ENCODE measurements at places on chromosomes 16 and 17.

- DNase-seq: no peak
These were observed 16.4 kb downstream of the CDH5 start for GRCh38 chr16:66382966-66383299.

DNA sequence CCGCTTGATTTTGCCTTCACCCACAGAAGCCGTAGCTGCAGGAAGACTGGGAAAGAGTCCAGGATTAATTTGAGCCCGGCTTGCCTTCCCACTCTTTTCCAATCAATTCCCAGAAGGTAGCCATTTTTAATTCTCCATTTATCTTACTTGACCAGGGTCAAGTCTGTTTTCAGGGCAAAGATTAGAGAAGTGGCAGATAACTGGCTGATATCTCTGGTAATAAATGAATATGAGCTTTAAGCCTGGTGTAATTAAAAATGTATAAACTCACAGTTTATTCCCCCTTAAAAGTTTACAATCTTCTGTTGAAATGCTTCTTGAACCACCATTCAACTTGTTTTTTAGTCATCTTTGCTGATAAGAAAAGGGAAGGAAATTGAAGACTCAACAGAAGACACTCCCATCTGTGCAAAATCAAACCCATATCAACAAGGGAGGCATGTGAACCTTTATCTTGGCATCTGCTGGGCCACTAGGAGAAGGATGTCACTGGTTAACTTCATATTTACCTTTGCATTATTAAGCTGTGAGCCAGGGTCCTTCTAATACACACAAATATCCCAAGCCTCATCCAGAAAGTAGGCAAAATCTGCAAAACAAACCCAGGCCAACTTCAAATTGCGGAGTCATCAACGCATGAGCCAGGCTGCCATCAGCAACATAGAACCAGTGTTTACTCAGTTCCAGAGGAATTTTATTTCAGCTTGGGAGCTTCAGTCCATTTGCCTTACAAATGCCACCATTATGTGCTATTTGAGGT, 314.6 kb upstream of the MAF start:
- DNase-seq: no peak

DNA sequence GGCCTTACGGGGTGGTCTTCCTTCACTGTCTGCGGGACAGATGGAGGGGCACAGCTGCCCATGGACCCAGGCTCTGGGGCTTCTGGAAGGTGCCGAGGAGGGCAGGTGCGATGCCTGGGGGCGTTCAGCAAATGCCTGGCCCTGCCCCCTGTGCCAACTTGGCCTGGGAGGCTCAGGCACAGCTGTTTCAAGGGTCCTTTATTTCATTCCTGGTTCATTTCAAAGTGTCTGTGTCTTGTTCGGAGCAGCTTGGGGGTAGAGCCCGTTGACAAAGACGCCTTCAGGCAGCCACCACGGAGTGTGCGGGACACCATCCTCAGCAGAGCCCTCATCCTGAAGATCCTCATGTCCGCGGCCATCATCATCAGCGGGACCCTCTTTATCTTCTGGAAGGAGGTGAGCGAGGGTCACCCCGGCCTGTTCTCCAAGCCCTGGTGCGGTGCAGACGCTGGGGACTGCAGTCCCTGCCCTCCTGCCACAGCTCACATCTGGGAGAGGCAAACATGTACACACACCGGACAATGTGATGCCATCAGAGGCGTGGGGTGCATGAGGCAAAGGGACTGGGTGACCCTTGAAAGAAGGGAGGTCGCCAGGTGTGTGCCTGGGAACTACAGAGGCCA, 43.9 kb downstream of the MEAK7 start:
- no peak for DNase-seq

GRCh38 chr17:62690168-62690897, 62.9 kb downstream of the MRC2 start:
- DNase-seq: no peak

DNA sequence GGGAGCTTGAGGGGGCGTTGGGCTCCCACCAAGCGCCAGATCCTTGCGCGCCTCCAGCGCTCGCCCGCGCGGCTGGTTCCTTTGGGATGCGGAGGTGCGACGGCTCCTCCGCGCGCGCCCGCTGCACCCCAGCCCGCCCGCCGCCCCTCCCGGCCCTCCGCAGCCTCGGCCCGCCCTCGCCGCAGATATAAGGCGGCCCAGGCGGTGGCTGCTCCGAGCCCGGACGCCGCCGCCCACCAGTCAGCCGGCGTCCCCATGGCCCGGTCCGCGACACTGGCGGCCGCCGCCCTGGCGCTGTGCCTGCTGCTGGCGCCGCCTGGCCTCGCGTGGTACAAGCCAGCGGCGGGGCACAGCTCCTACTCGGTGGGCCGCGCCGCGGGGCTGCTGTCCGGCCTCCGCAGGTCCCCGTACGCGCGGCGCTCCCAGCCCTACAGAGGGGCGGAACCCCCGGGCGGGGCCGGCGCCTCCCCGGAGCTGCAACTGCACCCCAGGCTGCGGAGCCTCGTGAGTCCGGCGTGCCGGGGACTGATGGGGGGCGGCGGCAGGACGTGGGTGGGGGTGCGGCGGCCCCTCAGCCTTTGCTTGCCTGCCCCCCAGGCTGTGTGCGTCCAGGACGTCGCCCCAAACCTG, at the start of gene NPB:
Gene NPB (plus strand): TSS at position 216 of the 630 bp plus-strand sequence. CDS start 40 bp downstream, at position 256.
- no peak for DNase-seq
